D341Med (cell line): ENCODE measurements at places on chromosomes 2 and 18.

GRCh38 chr2:180952082-180952481 lies 28.3 kb upstream of the UBE2E3 start:
- no peak for DNase-seq

DNA sequence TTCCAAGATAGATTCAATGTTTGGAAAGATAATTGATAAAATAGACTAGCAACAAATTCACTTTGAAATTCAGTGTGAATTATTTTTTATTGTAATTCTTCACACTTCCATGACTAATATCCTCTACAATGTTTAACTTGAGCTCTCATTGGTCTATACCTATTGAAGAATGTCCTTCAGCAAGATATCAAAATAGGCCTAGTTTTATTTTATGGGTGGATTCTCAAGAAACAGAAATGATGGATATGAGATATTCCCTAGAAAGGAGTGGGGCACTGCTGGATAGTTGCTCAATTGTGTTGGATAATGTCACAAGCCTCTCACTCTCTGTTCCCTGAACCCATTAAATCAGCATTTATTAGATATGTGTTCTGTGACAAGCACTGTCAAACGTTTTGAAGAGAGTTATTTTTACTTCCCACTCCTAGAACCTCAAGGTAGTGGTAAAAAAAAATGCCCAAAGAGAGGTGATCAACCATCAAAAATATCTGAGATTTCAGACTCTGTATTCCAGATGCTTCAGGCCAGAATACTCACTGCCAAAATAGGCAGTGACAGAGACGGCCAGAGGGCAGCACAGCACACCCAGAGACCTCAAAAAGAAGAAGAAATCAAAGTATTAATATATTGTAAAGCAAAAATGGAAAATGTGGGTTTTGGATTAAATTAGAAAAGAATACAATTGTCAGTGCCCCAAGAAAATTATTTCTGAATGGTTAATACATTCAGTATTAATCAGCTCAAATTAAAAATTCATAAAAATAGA lies 87.5 kb downstream of the TRIB2 start:
- no peak for DNase-seq

DNA sequence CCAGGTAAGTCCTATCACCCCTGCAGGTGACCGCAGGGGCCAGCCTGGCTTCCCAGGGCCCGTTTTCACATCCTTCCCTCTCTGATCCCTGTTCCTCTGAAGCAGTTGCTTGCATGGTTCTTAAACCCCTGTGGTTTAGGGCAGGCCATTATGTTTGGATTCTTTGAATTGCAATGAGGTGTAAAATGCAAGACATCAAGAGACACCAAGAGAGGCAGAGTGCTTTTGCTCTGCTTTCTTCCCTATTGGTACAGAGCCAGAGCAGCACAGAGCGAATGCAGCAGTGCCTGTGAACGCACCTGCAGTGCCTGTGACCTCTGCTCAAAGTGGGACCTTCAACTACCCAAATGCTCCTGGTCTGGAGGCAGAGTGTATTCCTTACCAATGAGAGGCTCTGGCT lies 7.6 kb downstream of the RFX8 start:
- no peak for DNase-seq

DNA sequence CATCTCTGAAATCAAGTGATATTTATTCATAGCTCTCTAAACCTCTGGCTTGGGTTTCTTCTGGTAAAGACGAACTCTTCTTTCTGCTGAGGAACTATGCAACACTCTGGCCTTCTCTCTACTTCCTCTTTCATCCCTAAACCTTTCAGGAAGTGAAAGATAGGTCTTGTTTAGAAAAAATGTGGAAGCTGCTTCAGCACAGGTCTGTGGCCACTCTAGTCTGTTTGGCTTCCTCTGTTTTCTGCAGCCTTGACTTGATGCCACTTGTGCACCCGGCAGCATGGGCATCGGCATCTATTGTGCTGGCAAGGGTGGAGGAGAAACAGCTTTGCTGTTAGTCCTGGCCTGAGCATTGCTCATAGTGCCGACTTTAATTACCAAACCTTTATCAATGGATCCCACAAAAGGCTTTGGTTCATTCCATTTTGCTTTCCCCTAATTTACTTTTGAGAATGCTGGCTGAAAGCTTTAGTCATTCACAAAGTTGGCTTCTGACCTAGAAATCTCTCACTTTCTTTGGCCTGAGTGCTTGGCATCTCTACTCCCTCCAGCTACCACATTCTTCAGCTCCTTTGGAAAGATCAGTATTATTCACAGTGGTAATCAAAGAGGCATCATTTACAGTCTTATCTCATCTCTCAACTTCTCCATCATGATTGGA lies 32.0 kb upstream of the GPR39 start:
- no peak for DNase-seq

GRCh38 chr18:50863840-50864375 lies 15.0 kb upstream of the ME2 start:
- DNase-seq = no peak

DNA sequence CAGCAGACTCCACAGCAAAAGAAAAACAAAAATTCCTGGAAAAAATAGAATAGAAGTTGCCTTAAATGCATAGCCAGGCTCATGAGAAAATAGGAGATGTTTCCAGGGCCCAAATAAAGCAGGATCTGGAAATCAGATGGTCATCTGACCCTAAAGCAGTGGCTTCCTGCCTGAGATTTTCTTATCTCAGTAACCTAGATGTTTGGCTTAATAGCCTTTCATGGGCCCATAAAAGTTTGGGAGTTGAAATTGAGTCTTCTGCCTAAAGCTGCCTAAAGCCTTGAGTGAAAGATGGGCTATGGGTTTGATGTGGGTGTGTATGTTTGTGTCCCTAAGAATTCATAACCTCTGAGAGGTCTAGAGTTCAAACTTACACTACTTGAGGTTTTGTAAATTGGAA lies 149.1 kb downstream of the ANTXR1 start:
- no peak for DNase-seq

DNA sequence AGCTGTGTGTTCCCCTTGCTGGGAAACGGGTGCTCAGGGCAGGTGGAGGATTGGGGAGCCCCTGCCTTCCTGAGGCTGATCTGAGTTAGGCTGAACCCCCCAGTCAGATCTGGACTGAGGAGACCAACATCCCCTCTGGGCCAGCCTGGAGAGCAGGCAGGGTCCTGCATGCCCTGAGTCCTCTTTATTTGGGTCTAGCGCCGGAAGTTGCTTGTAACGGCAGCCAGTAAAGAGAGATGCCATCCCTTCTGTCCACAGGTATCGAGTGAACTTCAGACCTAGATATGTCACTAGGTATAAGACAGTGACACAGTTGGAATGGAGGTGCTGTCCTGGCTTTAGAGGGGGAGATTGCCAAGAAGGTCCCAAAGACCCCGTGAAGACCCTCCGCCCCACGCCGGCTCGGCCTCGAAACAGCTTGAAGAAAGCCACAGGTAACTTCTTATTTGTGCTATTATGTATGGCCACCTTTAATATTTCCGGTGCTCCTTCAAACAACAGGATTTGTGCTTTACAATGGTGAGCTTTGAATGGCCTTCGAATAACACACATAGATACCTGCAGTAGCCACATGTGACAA lies 38.0 kb downstream of the EMILIN2 start:
- DNase-seq = no peak

GRCh38 chr2:157741819-157742484 lies 113.3 kb upstream of the ACVR1C start:
- DNase-seq = no peak

DNA sequence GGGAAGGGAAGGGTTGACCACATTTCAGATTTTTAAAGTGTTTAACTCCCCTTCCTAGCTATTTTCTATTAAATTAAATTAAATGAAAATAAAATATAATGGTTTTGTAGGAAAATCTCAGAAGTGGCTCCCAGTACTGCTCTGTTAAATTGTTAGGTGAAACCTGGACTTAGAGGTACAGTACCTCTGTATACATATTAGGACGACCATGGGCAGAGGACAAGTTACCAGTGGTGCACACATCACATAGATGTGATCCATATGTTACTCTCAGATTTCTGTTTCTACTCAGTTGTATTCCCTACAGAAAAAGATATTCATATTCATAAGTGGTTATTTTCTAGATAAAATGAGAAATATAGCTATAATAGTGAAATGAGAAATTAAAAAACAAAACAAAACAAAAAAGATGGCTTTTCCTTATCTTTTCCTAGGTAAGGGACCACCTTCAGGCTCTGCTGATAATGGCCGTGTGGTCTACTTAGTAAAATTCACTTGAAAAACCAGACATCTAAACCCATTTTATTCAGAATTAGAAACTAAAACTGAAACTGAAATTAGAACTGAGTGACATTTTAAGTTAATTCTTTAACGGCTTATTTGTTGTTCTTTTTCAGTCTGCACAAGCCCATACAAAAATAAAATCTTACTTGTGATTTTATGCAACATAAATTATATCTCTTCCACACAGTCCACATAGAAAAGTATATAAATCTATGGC lies 832.5 kb upstream of the CHAC2 start:
- no peak for DNase-seq
